ENCODE measurements at places on chromosomes 1 and 21. TPM values are rescaled to one million over a fixed set of nuclear protein-coding genes. Genes with fewer than 3 reads are reported as not detected.

The S100PBP gene
- polyA plus RNA-seq = 12.1 TPM

The CHI3L2 gene
- 0.43 TPM for polyA plus RNA-seq

The C1orf87 gene
- polyA plus RNA-seq = not detected

The JMJD4 gene
- 16.1 TPM for polyA plus RNA-seq

DNA sequence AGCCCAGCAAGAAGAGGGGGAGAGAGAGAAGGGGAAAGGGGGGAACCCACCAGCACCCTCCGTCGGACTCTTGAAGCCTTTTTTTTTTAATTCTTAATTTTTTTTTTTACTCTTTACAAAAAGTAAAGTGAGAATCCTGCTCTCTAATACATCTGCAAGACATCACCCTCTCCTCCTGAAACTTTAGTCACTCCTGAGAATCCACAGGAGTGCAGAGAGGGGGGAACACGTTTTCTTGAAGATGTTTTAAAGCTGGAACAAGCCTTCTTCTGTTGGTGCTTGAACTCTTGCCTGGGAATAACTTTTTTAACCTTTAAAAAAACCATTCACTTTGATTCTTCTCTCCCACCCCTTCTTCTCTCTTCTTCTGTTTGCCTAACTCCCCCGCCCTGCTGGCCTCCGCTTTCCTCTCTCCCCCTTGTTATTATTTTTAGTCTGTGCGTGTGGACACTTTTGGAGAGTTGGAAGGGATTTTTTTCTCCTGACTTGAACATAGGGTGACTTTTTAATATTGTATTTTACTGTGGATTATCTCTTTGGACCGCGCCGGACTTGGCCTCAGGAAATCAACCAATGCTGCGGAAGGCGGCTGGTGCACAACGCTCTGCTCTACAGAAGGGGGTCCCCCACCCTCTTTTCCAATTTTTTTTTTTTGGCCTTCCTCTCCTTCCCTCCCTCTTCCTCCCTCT is 383 bp upstream of the PRRX1 start:
- H3K4me1 ChIP-seq = peaks cover 7% of the 10 kb centered on the region
- no peaks in the 10 kb centered on the region for H3K27me3 ChIP-seq
- DNase-seq = peak; percentile 72
- peak overlapping the region; percentile 97 for H3K27ac ChIP-seq
- no peaks in the 10 kb centered on the region for H3K36me3 ChIP-seq

- H3K27me3 ChIP-seq = no peaks in the 10 kb centered on the region
- no peaks in the 10 kb centered on the region for H3K36me3 ChIP-seq
- peaks cover 13% of the 10 kb centered on the region for H3K4me1 ChIP-seq
- peak overlapping the region; percentile 46 for H3K27ac ChIP-seq
- H3K4me3 ChIP-seq = 0 out of 2 replicates have a peak overlapping the region, but pooled peaks have one; percentile 26
Observed at GRCh38 chr21:28283641-28284490, 708.8 kb downstream of the LTN1 start.

DNA sequence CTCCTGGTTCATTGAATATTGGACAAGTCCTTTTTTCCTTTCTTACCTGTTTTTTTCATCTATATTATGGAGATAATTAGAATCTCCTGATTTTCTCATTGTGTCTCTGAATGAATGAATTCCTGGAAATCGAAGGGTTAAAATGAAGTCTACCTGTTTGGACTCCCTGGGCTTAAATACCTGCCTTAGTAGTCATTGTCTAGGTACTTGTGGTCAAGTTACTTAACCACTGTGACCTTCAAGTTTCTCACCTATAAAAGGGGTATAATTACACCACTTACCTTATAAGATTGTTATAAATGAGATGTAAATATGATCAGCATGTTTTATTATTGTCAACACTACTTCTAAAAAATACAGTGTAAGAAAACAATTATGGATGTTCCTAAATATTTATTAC is 9.0 kb upstream of the TBX19 start:
- H3K36me3 ChIP-seq = no peaks in the 10 kb centered on the region
- no peak overlapping the region for H3K27ac ChIP-seq
- no peaks in the 10 kb centered on the region for H3K27me3 ChIP-seq
- DNase-seq = no peak

DNA sequence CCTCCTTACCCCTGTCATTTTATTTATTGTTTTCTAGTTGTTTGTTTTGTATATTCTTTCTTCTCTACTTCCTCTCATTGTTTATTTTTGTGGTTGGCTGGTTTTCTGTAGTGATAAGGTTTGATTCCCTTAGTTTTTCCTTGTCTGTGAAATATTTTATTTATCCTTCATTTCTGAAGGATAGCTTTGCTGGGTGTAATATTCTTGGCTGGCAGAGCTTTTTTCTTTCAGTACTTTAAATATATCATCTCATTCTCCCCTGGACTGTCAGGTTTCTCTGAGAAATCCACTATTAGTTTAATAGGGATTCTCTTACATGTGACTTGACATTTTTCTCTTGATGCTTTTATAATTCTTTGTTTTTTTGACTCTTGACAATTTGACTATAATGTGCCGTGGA is 18.8 kb upstream of the TIPRL start:
- no peaks in the 10 kb centered on the region for H3K27me3 ChIP-seq
- no peaks in the 10 kb centered on the region for H3K36me3 ChIP-seq

- H3K4me3 ChIP-seq = no peak overlapping the region
- H3K4me1 ChIP-seq = no peaks in the 10 kb centered on the region
- H3K27me3 ChIP-seq = no peaks in the 10 kb centered on the region
- no peaks in the 10 kb centered on the region for H3K36me3 ChIP-seq
Observed at GRCh38 chr1:10873189-10873588, 76.7 kb upstream of the CASZ1 start.

GRCh38 chr1:14741082-14741481 is 142.6 kb downstream of the KAZN start:
- DNase-seq = no peak
- peaks cover 17% of the 10 kb centered on the region for H3K4me1 ChIP-seq
- no peaks in the 10 kb centered on the region for H3K36me3 ChIP-seq
- no peak overlapping the region for H3K27ac ChIP-seq
- H3K27me3 ChIP-seq = 0 out of 2 replicates have a peak, but pooled peaks cover 4% of the 10 kb centered on the region

DNA sequence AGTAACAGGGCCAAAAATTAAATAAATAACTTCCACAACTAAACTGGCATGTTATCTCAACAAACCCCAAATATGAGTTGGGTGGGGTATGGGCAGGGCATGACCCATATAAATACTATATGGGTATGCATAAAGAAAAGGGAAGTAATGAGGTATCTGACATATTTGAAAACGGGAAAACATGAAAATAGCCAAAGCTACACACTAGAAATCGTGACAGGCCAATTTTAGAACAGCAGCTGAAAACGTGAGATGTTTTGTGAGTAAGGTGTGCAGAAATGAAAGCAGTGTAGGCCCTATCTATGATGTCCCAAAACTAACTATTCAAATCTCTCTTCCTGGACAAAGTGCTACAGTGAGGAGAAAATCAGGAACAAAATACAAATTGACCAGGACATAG is 537.9 kb upstream of the NR5A2 start:
- no peaks in the 10 kb centered on the region for H3K4me1 ChIP-seq
- no peak overlapping the region for H3K4me3 ChIP-seq
- H3K27me3 ChIP-seq = 0 out of 2 replicates have a peak, but pooled peaks cover 6% of the 10 kb centered on the region
- H3K36me3 ChIP-seq = no peaks in the 10 kb centered on the region
- no peak overlapping the region for H3K27ac ChIP-seq

DNA sequence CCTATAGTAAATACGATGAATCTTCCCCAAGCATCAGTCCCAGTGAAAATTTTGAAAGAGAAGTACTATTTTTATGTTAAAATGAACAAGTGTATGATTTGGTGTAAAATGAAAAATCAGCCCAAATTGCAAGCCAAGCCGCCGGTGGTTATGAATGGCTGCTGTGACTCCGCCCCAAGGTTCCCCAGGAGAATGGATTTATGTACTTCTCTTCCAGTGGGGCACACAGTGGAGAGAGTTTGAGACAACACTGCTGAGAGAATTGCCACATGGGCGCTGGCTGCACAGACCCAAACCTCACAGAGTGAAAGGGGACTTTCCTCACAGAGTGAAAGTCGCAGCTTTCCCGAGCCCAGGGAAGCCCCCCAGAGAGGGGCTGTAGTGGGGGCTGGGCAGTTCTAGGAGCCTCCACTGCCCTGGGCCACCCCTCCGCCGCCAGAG is 24.0 kb downstream of the CDK18 start:
- DNase-seq = no peak
- H3K4me1 ChIP-seq = no peaks in the 10 kb centered on the region
- no peaks in the 10 kb centered on the region for H3K36me3 ChIP-seq
- peaks cover 3% of the 10 kb centered on the region for H3K27me3 ChIP-seq

GRCh38 chr1:101520302-101520701 is 283.5 kb downstream of the S1PR1 start:
- H3K36me3 ChIP-seq = no peaks in the 10 kb centered on the region
- DNase-seq = peak; percentile 71
- no peaks in the 10 kb centered on the region for H3K4me1 ChIP-seq
- no peaks in the 10 kb centered on the region for H3K27me3 ChIP-seq

All from GM23248 (cell line).